Activated T-helper 1 cell treated with anti-CD3 and anti-CD28 coated beads, Interleukin-2, amount 50 U/mL, for 16 hours (primary cell): ENCODE measurements at places on chromosomes 6 and 20.

DNA sequence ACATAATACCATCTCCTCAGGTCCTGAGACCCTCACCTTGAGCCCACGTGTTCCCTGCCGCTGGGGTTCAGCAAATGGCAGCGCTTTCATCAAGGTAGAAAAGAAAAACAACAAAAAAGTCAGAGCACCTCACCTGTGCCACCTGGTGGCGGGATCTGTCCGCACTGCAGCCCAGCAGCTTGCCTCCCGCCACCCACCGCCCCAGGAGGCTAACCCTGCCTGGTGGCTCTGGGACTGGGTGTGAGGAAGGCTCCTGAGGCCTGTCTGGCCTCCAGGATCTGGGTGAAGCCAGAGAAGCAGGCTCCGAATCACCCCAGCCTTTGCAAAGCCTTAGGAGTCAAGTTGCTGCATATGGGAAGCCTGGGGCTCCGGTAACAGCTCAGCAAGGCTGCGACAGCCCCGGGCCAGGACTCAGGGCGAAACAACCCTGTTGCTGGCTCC lies 270.8 kb downstream of the BMP7 start:
- no peak for DNase-seq

- no peak for DNase-seq
These were observed 10.2 kb upstream of the CST5 start for GRCh38 chr20:23889775-23890187.

- no peak for DNase-seq
These were observed 72.3 kb downstream of the SLC16A10 start for GRCh38 chr6:111159633-111160032.

- no peak for DNase-seq
These were observed 67.1 kb downstream of the EDN1 start for GRCh38 chr6:12356983-12357972.

GRCh38 chr6:126040826-126041225 lies 54.5 kb downstream of the TRMT11 start:
- DNase-seq = no peak

- DNase-seq = no peak
These were observed 105.6 kb downstream of the ZDHHC14 start for GRCh38 chr6:157486572-157486971.

- no peak for DNase-seq
These were observed 12.1 kb upstream of the DDX27 start for GRCh38 chr20:49207076-49207475.

GRCh38 chr20:6070829-6071695 lies 17.2 kb upstream of the LRRN4 start:
- DNase-seq = no peak

- no peak for DNase-seq
These were observed 54.2 kb upstream of the FAM83D start for GRCh38 chr20:38872036-38872435.

GRCh38 chr20:60062431-60063047 lies 104.3 kb downstream of the CDH26 start:
- no peak for DNase-seq

- no peak for DNase-seq
These were observed 192.7 kb upstream of the SLC35B3 start for GRCh38 chr6:8628063-8628462.

DNA sequence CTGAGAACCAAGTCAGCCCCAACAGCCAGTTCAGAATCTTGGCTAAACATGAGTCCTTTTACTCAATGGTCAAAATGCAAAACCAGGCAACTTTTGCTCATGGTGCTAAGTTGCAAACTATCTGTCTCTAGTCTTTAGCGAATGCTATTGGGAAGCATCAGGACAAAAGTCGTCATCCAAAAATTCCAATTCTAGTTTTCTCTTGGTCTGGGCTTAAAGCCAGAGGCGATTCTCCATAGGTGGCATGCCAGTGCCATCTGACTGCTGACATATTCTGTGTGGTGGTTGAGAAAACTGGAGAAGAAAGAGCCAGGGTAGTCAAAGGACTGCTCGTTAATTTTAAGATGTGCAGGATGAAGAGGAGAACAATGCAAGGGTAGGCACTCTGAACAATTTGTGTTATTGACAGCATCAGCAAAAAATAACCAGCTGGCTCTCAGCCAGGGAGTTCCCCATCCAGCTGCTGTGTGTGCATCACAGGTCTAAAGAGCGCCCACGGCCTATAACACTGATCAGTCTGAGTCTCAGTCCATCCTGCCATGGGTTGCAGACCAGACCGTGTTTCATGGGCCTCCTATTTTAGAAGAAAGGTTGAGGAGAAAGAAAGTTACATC lies 313.6 kb downstream of the ALDH8A1 start:
- no peak for DNase-seq

DNA sequence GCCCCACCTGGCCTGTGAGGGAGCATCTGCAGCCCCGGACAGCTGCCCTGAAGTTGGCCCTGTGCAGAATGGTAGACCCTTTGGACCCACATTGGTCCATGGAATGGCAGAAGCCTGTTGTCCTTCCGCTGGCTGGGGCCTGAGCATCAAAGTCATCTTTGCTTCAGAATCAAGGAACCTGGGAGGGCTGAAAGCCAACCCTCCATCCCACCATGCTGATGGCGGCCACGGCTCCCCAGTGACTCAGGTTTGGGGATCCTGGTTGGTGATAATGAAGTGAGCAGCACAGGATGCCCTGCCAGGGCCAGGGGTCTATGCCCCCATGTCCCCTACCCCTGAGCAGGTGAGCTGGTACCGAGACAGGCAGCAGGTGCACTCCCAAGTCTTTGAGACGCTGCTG lies 52.8 kb downstream of the YTHDF1 start:
- DNase-seq = no peak

DNA sequence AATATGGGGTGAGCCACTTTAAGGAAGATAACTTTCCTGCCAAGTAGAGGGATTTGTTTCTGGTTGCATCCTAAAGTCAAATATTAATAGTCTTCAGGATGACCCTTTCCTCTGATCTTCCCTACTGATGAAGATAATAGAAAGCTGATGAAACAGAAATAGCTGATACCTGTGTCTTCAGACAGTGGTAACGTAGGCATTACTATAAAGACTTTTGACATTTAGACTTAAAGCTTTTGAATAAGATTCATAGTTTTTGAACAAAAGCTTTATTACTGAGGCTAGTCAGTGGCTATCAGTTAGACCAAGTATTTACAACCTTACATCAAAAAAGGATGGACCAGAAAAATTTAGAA lies 1.4 kb downstream of the NEDD9 start:
- no peak for DNase-seq

DNA sequence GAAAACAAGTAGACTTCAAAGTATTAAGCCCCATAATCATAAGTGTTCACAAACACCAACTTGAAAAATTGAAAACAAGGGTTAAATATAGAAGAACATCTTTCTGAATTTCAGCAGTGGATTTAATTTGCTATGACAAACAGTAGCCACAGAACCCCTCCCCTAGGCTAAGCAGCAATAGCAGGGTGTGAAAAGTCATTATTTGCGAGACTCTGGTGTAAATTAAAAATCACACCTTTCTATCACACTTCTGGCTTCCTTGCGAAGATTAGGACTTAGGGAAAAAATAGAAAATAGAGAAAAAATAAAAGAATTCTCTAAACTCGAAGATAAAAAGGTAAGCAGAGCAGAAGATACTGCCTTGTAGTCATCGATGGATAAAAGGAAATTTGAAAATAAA lies 6.1 kb downstream of the SAMD3 start:
- DNase-seq = no peak

GRCh38 chr6:45590226-45590625 lies 212.5 kb upstream of the SUPT3H start:
- DNase-seq = no peak

DNA sequence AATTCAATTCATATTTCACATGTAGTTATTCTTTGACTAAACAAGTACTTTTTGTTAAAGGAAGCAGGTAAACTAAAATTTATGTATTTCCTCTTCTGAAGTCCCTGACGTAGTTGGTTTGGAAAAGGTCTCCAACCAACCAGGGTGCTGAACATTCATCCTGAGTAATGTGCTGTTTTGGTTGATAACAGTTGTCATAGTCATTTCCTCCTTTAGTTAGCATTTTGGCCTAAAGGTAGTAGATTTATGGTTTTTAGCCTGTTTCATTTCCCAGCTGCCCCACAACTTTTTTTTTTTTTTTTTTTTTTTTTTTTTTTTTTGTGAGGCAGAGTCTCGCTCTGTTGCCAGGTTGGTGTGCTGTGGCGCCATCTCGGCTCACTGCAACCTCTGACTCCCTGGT lies 382.8 kb upstream of the FLRT3 start:
- no peak for DNase-seq

- no peak for DNase-seq
These were observed 5.4 kb upstream of the C20orf204 start for GRCh38 chr20:64030371-64031134.

GRCh38 chr6:45706319-45706718 lies 309.3 kb downstream of the CLIC5 start:
- no peak for DNase-seq

- no peak for DNase-seq
These were observed 145.8 kb upstream of the KCNQ5 start for GRCh38 chr6:72476051-72476450.

GRCh38 chr6:94300424-94301144 lies 881.2 kb upstream of the EPHA7 start:
- no peak for DNase-seq

GRCh38 chr6:148128014-148128730 lies 214.5 kb upstream of the SASH1 start:
- no peak for DNase-seq

GRCh38 chr6:87714093-87714842 lies 12.2 kb upstream of the AKIRIN2 start:
- DNase-seq = no peak

DNA sequence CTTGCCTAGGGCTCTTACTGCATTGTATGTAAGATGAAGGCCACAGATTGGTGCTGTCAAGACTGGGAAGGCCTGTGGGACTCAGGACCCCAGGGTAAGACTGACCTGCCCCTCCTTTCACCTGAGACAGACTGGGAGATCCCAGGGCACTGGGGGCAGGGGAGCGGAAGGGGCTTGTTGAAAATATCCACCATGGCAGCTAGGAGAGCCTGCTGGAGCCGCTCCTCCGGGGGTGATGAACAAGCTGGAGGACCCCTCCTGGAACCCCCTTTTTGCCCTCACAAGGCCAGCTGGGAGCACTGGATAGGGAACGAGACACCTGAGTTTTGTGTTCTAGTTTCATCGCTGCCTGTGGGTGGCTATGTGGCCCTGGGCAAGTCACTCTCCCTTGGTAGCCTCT lies 9.2 kb upstream of the SDCBP2 start:
- no peak for DNase-seq

DNA sequence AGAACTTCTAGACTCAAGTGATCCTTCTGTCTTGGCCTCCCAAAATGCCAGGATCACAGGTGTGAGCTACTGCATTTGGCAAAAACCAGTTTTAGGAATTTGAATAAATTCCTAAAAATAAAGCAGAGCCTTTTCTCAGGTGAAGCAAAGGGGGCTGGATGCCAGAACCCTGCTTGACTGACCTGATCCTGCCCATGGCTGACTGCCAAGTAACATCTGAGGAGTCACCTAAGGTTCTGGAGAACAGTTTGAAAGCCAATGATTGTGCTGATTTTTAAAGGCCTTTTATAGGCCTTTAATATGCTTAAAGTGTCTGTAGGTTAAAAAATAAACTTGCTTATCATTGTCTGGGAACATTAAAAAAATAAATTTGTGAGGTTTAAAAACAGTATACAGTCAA lies 14.1 kb upstream of the ZSCAN12 start:
- DNase-seq = no peak

- DNase-seq = no peak
These were observed 34.9 kb downstream of the CYP21A2 start for GRCh38 chr6:32073101-32073500.

DNA sequence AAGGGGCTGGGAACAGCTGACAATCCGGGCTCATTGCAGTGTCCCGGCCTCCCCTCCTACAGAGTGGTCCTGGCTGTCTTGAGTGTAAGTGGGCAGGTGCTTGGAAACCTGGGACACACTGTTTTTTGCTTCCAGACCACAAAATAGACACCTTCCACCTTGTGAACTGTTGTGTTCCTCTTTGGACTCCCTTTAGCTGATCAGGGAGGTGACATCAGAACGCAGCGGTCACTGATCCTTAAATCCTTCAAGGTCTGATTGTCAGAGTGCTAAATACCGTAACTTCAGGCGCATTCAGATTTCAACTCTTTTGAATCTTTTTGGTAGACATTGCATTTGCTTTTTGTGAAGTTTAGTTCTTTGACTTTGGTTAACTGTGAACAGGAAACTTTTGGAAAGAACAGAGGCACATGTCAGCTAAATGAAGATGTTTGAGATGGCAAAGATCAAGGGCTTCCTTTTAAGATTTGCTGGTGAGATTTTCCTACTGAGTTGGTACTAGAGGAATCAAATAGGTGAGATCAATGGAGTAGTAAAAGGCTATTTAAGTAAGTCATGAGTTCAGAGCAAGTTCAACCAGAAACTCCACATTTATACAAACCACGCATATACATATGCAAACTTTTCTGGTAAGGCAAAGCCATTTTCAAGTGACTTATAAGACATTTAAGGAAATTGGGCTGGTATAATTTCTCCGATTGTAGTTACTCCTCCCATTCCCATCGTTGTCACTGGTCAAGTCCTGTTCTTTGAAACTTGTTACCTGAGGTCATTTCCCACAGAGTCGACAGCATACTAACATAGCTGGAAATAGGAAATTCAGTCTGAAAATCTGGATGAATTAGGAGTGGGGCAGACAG lies 6.3 kb downstream of the PPP1R3G start:
- no peak for DNase-seq

GRCh38 chr20:23157734-23158133 lies 71.6 kb upstream of the CD93 start:
- no peak for DNase-seq

- DNase-seq = no peak
These were observed 476 bp downstream of the SNRPC start for GRCh38 chr6:34757687-34758274.

DNA sequence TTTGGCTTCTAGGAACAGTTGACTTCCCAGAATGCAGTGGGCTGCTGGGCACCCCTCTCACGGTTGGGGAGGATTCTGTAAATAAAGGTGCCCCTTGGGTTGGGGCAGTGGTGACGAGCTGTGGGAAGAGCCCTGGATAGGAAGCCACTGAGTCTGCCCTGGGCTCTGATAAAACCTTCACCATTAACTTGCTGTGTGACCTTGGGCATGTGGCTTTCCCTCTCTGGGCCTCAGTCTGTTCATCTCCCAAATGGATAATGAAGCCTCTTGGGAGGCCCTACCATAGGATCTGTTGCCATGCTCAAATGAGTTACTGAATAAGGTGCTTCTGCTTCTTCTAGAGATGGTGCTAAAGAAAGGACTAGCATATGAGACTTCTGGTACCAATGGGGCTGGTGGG lies 3.7 kb downstream of the CRIP3 start:
- DNase-seq = no peak
